ENCODE measurements at places on chromosomes 2 and 18.

GRCh38 chr2:63257473-63257872, 206.8 kb downstream of the OTX1 start:
- no peak for DNase-seq

DNA sequence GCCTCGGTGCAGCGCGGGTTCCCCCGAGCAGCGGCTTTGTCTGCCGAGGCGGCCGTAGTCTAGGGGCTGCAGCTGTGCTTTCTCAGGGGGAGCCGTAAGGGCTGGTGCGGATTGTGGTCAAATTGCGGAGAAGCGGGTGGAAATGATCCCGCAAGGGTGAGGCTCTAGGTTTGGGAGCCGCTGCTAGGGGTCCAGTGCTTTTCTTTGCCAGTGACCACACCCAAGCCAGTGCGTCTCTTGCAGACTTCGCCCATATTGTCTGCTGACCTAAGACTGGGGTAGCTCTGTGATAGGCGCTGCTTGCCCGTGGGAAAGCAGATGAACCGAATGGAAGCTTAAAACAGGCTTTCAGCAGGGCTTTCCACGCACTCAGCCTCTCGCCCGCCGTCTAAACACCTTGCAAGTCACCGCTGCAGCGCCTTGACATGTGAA, 2.1 kb downstream of the DPYSL5 start:
- DNase-seq: no peak

GRCh38 chr2:64524604-64525316, 632 bp downstream of the AFTPH start:
- DNase-seq: peak; percentile 4

- DNase-seq: no peak
Measured at GRCh38 chr2:98348066-98348561, 1.9 kb downstream of the CNGA3 start.

DNA sequence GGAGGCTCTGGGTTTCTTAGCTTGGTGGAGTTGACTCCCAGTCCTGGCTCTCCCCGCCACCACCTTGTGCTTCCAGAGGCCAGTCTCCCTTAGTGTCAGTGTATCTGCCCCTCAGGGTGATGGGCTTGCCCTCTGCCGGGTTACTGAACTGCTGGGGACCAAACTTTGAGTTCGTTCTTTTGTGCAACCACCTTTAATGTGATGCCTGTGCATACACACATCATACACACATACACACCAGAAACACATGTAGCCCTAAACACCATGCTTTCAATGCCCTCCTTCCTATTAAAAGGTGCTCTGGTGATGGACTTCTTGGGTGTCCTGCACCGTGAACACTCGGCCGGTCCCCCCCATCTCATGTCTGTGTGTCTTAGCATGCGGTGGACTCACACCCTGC, 315.1 kb upstream of the EPAS1 start:
- DNase-seq: no peak

DNA sequence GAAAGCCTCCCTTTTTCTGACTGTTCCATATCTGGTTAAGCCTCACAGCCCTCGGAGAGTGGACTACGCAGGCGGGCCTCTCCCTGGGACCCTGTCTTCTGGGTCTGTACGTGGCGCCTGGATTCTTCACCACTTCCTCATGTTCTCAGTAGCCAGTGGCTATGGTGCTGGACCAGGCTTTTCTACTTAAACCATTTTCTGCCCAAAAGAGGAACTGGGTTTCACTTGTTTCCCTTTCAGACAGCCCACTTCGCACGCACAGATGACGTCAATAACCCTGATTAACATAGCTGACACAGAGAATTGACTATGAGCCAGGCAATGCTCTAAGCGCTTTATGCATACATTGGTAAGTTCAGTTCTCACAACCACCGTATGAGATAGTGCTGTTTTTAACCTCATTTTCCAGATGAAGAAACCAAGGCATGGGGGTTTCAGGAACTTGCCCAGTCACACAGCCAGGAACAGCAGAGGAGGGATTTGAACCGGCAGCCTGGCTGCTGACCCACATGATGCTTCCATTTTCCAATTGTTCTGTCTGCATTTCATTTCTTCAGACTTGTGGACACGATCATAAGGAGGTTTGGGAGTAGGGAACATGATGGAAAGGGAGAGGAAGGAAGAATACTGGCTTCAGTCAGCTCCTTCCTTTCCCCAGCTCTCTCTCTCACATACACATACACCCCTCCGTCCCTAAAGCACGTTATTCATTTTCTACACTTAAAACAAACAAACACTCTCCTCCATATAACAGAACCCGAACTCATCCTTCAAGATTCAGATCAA, 41.7 kb downstream of the MYOM1 start:
- no peak for DNase-seq

- no peak for DNase-seq
Measured at GRCh38 chr2:107553539-107553938, 273.2 kb upstream of the RGPD4 start.

- DNase-seq: no peak
Measured at GRCh38 chr2:240154606-240155005, 14.1 kb upstream of the OTOS start.

- no peak for DNase-seq
Measured at GRCh38 chr2:131145040-131145439, 39.9 kb downstream of the PLEKHB2 start.

- no peak for DNase-seq
Measured at GRCh38 chr2:42008241-42008921, 39.4 kb upstream of the PKDCC start.

GRCh38 chr2:189515264-189515663, 65.3 kb downstream of the SLC40A1 start:
- DNase-seq: no peak

- no peak for DNase-seq
Measured at GRCh38 chr2:1010415-1010930, 59.8 kb downstream of the SNTG2 start.

DNA sequence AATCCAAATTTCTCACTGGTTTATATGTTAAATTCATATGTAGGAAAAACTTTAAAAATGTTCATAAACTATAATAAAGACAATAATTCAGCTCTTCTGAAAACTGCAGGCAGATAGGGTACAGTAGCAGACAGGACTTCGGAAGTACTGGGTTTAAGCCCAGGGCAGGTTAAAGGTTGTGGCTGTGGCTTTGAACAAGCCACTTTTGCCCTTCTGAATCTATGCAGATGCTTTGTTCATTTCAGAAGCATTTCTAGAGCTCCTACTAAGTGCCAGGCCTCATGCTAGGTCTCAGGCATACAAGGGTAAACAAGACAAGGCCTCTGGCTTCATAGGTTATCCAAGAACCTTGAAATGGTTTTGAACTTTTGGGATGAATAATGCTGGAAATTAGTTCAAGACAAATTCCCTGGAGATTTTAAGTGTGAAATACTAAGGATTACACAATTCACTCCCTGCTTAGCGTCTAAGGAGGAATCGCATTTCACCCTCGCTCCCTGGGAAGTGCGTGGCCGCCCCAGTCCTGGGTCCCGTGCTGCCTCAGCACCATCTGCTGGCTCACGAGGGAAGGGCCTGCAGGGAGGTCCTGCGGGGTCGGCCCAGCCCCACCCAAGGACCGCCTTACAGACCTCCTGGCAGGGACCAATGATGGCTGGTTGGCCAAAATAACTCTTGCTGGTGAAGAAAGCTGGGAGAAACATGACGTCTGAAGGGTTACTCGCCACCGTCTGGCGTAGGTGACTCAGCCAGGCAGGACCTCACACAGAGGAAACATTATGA, 67.7 kb upstream of the L3MBTL4 start:
- no peak for DNase-seq

DNA sequence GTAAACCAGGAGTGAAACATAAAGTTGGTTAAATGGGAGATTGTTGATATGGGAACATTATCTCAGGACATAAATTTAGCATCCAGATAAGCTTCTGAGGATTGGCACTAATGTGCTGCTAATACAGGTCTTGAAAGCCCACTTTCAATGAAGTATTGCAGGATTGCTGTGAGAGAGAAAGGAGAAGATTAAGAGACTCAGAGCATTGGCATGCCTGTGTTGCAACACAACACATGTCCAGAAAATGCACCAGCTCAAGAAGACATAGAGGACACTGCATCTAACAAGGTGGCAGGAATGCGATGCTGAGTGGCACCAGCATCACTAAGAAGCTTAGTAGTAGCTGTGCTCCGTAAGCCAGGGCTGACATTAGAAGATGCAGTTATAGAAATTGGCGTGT, 728.9 kb downstream of the SUCLG1 start:
- no peak for DNase-seq

DNA sequence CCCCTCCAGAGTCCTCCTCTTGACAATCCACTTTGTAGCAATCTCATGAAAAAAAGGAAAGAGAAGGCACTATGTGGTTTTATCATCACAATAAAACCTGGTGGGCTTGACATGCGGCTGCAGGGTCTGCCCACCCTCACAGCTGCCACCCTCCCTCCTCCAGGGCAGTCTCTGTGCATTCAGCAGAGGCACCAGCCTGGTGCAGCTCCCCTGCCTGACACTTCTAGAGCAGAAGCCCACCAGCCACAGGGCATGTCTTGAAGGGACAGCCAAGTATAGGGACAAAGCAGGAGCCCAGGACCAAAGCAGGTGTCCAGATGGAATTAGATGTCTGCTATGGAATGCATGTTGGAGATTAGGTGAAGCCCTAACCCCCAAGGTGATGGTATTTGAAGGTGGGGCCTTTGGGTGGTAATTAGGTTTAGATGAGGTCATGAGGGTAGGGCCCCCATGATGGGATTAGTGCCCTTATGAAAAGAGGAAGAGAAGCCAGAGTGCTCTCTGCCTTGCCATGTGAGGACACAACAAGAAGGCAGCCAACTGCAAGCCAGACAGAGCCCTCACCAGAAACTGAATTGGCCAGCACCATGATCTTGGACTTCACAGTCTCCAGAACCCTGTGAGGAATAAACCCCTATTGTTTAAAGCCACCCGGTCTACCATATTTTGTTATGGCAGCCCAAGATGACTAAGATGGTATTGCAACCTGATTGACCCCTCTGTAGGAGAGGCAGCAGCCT, 86.9 kb downstream of the MCFD2 start:
- no peak for DNase-seq

DNA sequence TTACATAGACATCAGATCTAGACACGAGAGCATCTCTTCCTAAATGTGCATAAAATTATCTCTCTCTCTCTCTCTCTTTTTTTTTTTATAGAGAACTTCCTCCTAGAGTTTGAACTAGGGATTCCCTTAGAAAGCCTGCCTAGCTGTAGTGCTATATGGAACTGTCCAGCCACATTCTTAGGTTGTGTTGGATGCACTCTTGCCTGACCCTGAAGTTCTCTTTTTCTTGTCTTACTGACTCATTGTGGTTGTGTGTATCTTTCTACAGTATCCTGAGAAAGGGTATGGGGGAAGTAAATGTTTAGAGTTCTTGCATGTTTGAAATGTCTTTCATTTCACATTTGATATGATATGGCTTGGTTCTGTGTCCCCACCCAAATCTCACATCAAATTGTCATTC, 368.2 kb downstream of the CDH2 start:
- DNase-seq: no peak

DNA sequence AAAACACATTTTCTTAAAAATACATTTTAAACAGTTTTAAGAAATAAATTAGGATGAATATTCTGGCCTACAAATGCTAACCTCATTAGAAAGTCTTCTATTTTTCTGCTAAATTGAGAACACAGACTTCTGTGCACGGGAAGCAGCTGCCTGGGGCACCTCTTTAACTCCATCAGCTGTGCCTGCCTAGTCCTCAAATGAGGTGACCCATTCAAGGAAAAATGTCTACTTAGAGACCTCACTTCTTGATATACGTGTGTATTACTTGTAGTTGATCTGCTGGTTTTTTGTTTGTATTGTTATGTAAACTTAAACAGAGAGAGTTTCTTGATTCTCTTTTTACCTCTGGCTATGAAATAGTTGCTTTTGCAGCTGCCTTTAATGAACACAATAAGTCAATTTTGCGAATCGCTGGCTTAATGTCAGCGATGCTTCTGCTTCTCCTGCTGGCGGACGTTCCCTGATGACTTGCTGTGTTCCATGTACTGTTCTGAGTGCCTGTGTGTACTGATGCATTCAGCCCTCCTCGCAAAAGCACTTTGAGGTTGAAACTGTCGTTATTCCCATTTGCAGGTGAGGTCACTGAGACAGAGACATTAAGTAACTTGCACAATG, 88.7 kb upstream of the TXNDC2 start:
- no peak for DNase-seq

- no peak for DNase-seq
Measured at GRCh38 chr2:225867071-225867470, 467.6 kb downstream of the NYAP2 start.

- no peak for DNase-seq
Measured at GRCh38 chr2:107430596-107431266, 396.0 kb upstream of the RGPD4 start.

DNA sequence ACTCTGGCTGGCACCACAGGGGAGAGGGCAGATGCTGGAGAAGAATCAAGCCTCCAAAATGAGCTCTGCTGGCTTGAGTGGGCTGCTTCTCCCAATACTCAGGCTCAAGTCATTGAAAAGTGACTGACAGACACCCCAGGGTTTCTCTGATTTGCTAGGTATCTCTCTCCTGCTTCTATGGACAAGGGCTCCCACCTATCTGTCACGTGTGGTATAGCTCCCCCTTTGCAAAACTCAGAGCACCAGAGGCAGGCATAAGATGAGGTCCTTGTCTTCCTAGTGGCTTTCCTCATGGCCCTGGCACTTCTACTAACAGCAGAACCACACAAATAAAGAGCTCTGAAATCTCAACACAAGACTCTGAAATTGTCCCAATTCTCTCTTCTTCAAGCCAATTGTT, 105.2 kb downstream of the GALNT14 start:
- DNase-seq: no peak

- DNase-seq: no peak
Measured at GRCh38 chr2:213202011-213202410, 50.6 kb upstream of the IKZF2 start.

DNA sequence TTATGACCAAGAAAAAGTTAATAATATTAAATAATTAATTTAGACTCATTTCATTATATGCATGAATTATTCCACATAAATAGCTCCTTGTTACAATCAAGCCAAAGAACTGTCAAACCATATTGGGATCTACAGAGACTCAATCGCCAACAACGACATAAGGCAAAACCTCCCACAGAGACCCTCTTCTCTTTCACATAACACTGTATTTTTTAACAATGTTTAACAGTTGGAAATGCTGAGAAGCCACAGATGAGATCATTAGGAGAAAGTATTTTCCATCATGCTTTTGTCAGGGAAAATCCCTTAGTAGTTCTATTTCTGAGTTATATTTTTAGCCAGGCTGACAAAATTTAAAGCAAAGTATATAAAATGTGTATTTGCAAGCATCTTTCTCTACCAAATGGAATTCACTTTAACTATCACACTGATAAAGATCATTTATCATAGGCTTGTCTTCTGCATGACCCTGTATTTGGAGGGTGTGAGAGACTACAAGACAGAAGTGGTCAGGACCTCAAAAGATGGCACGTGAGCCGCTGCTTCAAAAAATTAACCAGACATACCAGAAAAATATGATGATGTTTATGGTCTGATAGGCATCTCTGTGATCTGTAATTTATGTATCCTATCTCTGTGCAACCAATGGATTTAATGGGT, 383.8 kb downstream of the NRXN1 start:
- no peak for DNase-seq

- no peak for DNase-seq
Measured at GRCh38 chr2:168037778-168038177, 209.6 kb downstream of the STK39 start.

DNA sequence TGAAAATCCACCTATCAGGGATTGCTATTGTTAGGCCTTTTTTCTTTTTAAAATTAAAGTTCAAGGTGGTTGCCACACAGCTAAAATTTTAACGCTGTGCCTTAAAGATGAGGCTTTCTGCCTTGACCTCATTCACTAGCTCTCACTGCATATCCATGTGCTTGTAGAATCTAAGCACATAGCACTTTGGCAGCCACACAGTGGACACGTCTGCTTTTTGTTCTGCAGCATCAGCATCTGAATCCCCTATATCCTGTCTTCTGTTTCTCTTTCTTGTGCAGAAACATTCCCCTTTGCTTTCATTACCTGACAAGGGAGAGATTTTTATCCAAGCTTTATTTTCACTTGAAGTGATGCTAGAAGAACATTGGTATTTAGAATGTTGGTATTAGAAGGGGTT, 38.1 kb downstream of the RALB start:
- no peak for DNase-seq
